Large intestine (tissue), 12 donors: ENCODE measurements at places on chromosomes 6 and 20. TPM values are rescaled to one million over a fixed set of nuclear protein-coding genes. Genes with fewer than 3 reads are reported as not detected.

The NT5E gene
- polyA plus RNA-seq = 4.9 TPM

DNA sequence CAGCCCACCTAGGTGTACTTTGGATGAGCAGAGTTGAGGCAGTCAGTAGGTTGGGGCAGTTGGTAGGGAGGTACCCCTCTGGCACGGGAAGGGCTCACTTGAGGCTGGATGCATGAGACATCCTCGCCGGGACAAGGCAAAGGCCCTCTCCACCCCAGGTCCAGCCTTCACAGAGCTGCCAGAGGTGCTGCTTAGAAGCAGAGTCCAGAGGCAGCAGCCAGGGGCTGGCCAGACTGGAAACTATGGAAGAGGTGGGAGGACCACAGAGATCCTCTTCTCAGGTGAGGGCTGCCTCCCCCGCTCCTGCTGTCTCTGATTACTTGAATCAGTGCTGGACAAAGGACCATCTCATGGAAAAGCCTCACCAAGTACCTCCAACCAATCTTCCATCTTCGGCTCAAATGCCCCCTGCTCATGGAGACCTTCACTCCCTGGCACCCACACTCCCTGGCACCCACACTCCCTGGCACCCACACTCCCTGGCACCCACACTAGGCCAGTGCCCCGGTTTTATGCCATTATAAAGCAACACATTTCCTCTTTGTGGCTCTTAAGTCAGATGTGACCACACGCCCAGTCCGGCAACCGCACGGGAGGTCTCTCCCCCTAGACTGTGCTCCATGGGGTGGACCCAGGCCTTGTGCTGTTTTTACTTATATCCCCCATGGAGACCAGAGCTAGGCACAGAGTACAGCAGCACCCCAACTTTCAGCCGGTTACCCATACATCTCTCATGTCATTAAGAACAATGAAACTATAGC is 100.1 kb downstream of the YTHDF1 start:
- H3K4me1 ChIP-seq = no peaks in the 10 kb centered on the region
- no peak for DNase-seq
- no peaks in the 10 kb centered on the region for H3K36me3 ChIP-seq
- peaks cover 12% of the 10 kb centered on the region for H3K27me3 ChIP-seq
- no peak overlapping the region for H3K27ac ChIP-seq
- no peak overlapping the region for H3K4me3 ChIP-seq

DNA sequence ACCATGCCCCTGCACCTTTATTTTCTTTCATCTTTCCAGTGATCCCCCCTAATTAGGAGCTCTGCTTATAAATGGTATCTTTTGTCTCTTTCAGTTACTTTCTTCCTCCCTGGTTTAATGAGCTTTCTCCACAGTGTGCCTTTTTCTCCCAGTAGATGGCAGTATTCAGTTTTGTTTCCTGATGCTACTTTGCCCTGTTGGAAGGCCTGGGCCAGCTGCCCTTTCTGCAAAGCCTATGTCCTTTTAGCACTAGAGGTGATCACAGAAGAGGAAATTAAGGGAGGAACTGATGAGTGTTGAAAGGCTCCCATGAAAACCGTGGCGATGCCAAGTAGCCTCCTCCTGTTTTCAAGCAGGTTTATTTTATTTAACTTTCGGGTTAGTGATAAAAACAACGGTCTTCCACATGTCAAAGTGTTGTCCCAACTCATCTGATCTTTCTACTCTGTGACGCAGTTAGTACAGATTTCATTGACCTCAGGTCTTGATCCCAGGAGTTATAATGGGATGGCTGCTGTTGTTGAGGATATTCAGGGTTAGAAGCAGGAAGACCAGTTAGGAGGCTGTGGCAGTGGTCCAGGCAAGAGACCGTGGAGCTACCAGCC is 184.2 kb upstream of the BMP2 start:
- H3K4me1 ChIP-seq = no peaks in the 10 kb centered on the region
- no peak overlapping the region for H3K4me3 ChIP-seq
- no peak overlapping the region for H3K27ac ChIP-seq
- peak; percentile 53 for DNase-seq
- H3K36me3 ChIP-seq = no peaks in the 10 kb centered on the region

GRCh38 chr6:164109770-164110140 is 695.2 kb downstream of the QKI start:
- no peak overlapping the region for H3K4me3 ChIP-seq
- no peaks in the 10 kb centered on the region for H3K36me3 ChIP-seq
- H3K27me3 ChIP-seq = no peaks in the 10 kb centered on the region
- DNase-seq = no peak

The MLN gene
- polyA plus RNA-seq = 154 TPM

The LRP11 gene
- 28.8 TPM for polyA plus RNA-seq

DNA sequence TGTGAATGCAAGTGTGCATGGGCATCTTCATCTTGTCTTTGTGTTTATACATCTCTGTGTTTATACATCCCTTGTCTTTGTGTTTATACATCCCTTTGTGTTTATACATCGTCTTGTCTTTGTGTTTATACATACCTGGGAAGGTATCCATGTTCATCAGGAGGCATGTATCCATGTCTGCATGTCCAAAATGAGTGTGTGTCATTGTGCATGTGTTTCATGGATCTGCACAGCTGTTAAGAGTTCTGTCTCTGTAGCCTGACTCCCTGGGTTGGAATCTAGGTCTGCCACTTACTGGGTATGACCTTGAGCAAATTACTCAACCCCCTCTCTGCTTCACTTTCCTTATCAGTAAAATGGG is 50.1 kb upstream of the SIRPA start:
- no peaks in the 10 kb centered on the region for H3K36me3 ChIP-seq
- H3K4me1 ChIP-seq = peaks cover 16% of the 10 kb centered on the region
- peak overlapping the region; percentile 13 for H3K27ac ChIP-seq
- DNase-seq = no peak

The RAE1 gene
- 34.4 TPM for polyA plus RNA-seq

DNA sequence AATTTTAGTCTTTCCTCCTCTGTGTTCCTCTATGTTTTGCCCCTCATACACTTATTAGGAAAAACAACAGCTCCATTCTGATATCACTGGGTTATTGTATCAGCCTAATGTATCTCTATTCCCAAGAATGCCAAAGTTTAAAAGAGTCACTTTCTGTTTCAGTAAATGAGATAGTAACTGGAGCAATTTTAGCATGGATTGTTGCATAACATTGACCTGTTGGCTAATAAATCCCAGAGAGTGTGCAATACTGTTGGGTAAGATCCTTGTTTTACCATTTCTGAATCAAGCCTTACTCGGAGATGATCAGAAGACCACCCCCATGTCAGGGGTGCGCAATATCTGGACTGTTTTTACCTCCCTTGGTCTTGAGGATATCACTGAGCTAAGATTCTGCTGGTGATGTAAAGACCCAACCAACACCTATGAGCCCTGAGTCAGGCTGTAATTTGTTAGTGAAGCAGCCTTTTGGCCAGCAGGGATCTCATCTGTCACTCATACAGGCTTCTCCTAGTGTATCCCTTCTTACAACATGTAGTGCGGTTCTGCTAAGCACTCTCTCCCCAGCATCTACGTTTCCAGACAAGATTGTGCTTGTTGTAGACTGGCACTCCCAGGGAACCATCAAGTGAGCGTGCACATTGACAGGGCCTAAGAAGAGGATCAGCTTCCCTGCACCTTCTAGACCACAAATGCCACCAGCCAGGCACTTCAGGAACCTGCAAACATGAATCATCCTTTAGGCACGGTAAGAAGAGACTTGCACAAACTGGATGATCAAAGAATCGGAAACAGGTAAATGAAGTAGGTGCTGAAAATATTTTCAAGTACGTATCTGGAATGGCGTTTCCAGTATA is 11.5 kb upstream of the IPCEF1 start:
- no peaks in the 10 kb centered on the region for H3K27me3 ChIP-seq
- no peak for DNase-seq

GRCh38 chr20:4846821-4847220 is 125.1 kb downstream of the PRND start:
- H3K4me1 ChIP-seq = no peaks in the 10 kb centered on the region
- H3K27ac ChIP-seq = no peak overlapping the region
- no peaks in the 10 kb centered on the region for H3K27me3 ChIP-seq
- no peak overlapping the region for H3K4me3 ChIP-seq
- no peaks in the 10 kb centered on the region for H3K36me3 ChIP-seq

DNA sequence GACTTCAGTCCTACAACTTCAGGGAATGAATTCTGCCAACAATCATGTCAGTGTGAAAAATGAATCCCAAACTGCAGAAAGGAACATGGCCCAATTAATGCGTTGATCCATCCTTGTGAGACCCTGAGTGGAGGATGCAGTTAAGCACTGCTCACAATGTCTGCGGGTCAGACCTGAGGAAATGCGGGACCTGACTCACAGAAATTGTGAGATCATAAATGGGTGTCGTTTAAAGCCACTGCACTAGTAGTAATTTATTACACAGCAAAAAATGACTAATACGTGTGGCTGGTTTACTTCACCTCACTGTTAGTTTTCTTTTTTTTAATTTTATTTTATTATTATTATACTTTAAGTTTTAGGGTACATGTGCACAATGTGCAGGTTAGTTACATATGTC is 505.0 kb downstream of the PRKN start:
- no peak for DNase-seq
- no peak overlapping the region for H3K4me3 ChIP-seq
- no peaks in the 10 kb centered on the region for H3K27me3 ChIP-seq
- H3K36me3 ChIP-seq = no peaks in the 10 kb centered on the region
- H3K27ac ChIP-seq = no peak overlapping the region
